ENCODE measurements at places on chromosomes 7 and 10. TPM values are rescaled to one million over a fixed set of nuclear protein-coding genes. Genes with fewer than 3 reads are reported as not detected.

Gene TAS2R41
- polyA plus RNA-seq, result not detected

Gene LIPK
- not detected for polyA plus RNA-seq

DNA sequence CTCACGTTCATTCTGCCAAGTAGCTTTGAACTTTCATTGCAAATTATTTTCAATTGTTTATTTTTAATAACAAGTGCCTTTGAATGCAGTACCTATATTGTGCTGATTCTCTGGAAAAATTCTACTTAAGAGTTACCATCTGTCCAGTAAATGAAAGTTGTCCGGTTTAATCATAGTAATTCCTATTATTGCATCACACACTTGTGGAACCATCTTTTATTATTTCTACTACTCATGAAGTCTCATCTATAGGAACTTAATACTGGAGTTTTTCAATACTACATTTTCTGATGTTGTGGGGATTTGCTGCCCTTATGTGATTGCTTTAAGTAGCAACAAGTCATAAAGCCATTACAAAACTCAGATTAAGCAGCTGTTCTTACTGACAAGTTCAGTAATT lies 16.5 kb upstream of the SKAP2 start:
- DNase-seq, result no peak

- DNase-seq, result no peak
These were observed 7.0 kb downstream of the PSAP start for GRCh38 chr10:71844084-71844483.

- no peak for DNase-seq
These were observed 236.7 kb downstream of the BUB3 start for GRCh38 chr10:123390874-123391273.

Gene INMT
- 1.3 TPM for polyA plus RNA-seq

- no peak for DNase-seq
These were observed 11.4 kb upstream of the AKR1D1 start for GRCh38 chr7:138064856-138065357.

- no peak for DNase-seq
These were observed 72.5 kb upstream of the CTBP2 start for GRCh38 chr10:125232841-125233240.

GRCh38 chr7:157168571-157168970 lies 29.8 kb downstream of the UBE3C start:
- DNase-seq, result no peak

- no peak for DNase-seq
These were observed 35.8 kb downstream of the RASGEF1A start for GRCh38 chr10:43230909-43231522.

Measured in renal pelvis (tissue), 12 donors.